Stimulated activated CD4-positive, alpha-beta T cell treated with anti-CD3 and anti-CD28 coated beads, Interleukin-1b, Interleukin-23, amount 100 ng/mL, for 1 hour (primary cell): ENCODE measurements at places on chromosomes 5 and 9.

DNA sequence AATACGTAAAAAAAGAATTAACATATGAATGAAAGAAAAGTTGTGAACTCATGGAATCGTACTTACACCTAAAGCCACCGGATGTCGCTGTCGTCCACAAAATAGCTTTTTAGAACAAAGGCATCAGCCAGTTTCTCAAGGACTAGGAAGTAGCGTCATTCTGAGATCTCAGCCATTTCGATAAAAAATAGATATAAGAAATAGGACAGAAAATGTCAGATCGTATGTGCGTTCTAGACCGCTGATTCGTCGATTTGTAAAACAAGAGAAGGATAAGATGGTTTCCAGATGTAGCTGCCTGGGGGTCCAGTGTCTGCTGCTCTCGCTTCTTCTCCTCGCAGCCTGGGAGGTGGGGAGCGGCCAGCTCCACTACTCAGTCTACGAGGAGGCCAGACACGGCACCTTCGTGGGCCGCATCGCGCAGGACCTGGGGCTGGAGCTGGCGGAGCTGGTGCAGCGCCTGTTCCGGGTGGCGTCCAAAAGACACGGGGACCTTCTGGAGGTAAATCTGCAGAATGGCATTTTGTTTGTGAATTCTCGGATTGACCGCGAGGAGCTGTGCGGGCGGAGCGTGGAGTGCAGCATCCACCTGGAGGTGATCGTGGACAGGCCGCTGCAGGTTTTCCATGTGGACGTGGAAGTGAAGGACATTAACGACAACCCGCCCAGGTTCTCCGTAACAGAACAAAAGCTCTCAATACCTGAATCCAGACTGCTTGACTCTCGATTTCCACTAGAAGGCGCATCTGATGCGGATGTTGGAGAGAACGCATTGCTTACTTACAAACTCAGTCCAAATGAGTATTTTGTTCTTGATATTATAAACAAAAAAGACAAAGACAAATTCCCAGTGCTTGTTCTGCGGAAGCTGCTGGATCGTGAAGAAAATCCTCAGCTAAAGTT lies at the start of gene PCDHA10:
Gene PCDHA10 (plus strand): TSS at position 126 of the 903 bp plus-strand sequence. CDS start 152 bp downstream, at position 278.
- DNase-seq = no peak

- DNase-seq = no peak
These were observed 97.5 kb downstream of the PIP5K1B start for GRCh38 chr9:68802525-68803015.

DNA sequence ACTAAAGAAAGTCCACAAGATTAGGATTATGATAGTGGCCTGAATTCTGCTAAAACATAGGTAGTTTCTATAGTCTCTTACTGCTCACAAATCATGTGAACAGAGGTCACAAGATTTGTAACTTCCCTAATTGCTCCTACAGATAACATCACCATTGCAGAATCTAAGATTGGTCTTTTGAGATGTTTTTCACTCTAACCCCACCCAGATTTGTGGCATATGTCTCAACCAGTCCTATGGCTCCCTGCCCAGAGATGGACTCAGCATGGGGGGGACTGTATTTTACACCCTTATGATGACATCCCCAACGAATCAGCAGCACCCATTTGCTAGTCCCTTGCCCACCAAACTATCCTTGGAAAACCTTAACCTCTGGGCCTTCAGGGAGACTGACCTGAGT lies 1046.2 kb downstream of the CDH12 start:
- no peak for DNase-seq

- DNase-seq = no peak
These were observed 43.2 kb upstream of the BRINP1 start for GRCh38 chr9:119412399-119412798.
